Calu3 (cell line): ENCODE measurements at places on chromosomes 12 and 14.

DNA sequence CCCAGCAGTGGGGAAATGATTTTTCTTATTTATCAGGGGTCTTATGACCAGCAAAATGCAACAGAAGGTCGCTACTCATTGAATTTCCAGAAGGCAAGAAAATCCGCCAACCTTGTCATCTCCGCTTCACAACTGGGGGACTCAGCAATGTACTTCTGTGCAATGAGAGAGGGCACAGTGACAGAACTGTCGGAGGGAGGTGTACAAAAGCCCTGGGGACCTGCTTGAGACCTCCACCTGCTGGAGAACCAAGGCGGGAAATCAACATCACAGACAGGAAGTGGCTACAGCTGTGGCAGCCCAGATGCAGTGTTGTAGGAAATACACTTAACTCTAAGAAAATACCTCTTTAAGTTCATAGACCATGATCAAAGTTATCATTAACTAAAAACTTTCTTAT, 250.9 kb upstream of the OR4E1 start:
- DNase-seq: no peak

DNA sequence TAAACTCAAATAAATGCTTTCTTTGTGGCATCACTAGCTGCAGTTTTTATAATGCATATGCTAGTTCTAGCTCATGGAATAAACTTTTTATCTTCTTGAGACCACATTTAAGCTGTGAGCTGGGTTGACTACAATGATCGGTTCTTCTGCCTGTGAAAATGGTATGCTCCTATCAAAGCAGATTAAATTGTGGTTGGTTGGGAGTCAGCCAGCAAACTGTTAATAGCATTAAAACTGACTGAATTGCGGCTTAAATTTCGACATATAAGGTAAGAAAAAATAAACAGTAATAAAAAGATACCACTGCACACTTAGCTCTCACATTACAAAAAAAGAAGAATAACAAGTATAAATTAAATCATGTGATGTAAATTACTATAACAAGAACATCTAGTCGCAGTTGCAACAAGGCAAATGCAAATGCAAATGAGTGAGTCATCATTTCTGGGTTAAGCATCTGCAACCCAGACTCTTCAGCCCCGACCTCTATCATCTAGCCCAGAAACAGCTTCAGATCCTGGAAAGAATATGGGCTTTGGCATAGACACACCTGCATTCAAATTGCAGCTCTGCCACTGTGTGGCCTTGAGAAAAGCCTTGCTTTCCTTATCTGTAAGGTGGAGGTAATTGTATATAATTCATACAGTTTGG, 19.8 kb upstream of the DHRS7 start:
- DNase-seq: no peak

DNA sequence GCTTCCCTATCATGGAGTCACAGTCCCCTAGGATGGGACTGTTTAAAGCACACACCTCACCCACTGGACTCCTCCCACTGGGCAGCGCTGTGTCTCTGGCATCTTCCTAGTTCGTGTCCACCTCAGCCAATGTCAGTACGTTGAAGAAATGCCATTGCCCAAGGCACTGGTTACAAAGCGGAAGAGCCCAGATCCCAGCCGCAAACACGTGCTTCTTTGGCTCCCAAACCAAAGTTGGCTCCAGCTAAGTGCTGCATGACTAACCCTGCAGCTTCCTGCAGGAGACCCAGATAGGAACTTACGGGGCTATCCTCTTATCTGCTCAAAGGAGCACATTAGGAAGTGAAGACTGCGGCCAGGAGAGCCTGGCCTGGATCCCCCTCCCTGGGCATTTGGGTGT, 9.3 kb downstream of the SYNE3 start:
- DNase-seq: no peak

DNA sequence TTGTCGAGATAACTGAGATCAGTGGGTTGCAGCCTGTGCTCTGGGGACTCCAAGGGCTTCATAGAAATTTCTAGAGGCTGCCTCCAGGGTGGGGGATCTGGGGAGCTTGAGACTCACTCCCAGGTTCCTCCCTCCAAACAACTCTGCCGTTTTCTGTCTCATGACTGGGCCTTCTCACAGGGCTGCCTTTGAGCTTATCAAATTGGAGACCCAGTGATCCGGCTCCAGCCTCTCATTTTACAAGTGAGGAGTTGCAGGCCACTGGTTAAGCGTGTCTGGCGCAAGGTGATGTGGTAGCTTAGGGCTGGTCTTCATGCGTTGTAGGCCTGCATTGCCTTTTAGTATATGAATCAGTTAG, 85.8 kb downstream of the SLC25A47 start:
- DNase-seq: no peak

GRCh38 chr12:3720772-3721171, 32.1 kb downstream of the CRACR2A start:
- no peak for DNase-seq

- no peak for DNase-seq
Measured at GRCh38 chr12:2804393-2805142, 7.9 kb upstream of the ITFG2 start.

DNA sequence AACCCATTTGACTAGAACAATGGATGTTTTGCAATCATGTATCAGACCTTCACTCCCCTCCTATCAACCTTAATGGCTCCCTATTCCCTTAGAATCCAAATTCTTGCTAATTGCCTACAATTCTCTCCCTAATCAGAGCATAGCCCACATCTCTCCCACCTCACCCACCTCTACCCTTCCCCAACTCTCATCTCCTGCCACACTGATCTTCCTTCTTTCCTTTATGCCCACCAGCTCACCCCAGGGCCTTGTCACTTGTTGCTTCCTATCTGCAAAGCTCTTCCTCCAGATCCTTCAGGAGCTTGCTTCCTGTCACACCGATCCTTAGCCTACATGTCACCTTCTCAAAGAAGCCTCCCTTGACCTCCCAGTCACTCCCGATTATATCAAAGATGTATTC, 177.8 kb downstream of the KSR2 start:
- no peak for DNase-seq

DNA sequence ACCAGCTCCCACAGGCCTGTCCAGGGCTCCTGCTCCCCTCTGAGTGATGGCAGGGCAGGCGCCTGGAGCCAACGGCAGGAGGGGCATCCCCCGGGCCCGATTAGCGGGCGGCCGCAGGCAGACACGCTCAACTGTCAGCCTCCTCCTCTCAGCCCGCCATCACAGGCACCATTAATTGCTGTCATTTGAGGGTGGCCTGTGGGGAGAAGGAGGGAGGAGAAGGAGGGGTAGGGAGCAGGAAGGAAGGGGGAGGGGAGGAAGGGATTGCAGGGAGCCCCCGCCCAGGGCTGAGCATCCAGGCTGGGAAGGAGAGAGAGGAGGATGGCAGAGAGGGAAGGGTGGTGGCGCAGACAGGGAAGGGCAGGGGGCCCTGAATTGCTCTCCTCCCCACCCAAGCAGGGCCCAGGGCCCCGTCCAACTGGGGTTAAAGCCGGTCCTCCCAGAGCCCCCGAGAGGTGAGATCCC, 36.1 kb downstream of the NCOR2 start:
- DNase-seq: no peak

DNA sequence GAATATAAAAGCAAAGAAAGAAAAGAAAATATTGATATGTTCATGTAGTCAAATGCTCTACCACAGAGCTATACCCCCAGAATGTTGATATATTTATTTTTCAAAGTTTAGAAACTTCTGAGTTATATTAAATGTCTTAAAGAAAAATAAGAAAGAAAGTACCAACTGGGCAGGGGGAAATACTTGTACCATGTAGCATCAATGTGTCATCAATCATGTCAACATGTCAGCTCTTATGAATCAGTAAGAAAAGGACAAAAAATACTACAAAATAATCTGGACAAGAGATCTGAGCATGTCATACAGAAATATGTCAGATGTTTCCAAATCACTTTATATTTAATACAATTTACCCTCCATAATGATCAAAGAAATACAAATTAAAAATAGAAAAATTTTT, 595.1 kb upstream of the ATP2B1 start:
- DNase-seq: no peak

DNA sequence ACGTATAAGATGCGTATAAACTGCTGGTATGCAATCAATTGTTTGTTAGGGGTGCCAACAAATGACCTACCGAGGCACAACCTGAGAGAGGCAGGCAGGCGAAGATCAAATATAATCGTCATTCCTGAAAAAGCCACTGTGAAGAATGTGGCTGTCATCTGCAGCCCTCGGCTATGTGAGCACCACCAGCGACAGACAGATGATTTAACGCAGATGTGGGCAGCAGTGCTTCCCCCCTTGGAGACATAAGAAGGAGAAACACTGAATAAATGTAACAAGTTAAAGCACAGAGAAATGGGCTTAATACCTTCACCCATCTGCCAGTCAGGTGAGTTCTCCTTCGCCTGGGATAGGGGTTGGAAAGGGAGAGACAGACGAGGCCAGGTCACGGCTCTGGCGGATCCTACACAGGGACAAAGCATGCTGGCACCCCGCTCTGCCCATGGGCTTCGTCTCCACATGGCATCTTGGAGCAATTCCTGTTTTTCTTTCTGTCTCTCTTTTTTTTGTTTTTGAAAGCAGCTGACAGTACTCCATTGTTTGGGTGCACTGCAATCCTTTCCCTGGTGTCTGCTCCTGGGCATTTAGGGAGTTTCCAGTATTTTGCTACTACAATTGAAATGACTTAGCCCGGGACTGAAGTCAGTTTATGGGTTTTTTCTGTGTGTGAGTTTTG, 28.1 kb downstream of the TNFAIP2 start:
- DNase-seq: no peak

GRCh38 chr14:36874396-36875138, 212.9 kb downstream of the PAX9 start:
- DNase-seq: no peak

- DNase-seq: no peak
Measured at GRCh38 chr12:51886021-51886710, 1.7 kb upstream of the ANKRD33 start.

- DNase-seq: no peak
Measured at GRCh38 chr14:62921466-62921865, 123.8 kb downstream of the KCNH5 start.

DNA sequence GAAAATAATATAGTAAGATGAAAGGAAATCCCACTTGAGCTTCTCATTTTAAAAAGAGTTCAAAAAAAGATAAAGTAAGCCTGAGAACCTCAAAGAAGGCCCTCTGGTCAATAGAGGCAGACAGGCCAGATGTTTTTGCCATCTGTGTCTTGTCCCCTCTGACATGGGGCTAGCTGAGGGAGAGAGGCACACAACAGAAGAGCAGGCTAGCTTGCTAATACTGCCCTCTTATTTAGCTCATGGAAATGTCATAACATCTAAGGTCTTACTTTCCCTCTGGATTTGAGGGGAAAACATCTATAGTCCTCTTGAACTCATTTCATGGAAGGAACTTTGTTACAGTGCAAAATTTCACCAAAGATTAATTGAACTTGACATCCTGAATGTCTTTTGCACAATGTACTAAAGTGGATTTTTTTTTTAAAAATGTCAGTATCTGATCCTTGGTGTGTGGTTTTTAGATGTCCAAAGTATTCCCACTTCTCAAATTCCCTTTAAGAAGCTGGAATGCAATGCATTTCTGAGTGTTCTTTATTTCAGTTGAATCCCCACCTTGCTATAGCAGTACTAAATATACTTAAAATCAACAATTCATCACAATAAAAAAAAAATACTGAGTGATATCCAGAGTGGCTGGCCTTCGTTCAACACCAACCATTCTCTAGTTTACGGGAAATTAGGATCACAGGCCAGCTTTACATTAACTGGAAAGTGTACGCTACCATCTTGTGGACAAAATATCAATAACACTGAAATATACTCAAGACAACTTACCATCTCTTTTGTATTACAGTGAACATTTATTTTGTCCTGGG, 176.7 kb downstream of the PAH start:
- DNase-seq: no peak

DNA sequence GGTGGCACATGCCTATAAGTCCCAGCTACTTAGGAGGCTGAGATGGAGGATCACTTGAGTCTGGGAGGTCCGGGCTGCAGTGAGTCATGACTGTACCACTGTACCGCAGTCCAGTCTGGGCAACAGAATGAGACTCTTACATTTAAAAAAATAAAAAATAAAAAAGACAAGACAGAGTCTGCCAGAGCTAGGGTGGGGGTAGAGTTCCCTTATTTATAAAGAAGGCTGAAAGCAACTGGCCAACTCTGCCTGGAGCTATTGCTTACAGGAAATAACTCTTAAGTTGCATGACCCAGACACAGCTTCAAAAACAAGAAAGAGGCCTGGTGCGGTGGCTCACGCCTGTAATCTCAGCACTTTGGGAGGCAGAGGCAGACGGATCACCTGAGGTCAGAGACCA, 31.5 kb downstream of the NUMB start:
- no peak for DNase-seq

DNA sequence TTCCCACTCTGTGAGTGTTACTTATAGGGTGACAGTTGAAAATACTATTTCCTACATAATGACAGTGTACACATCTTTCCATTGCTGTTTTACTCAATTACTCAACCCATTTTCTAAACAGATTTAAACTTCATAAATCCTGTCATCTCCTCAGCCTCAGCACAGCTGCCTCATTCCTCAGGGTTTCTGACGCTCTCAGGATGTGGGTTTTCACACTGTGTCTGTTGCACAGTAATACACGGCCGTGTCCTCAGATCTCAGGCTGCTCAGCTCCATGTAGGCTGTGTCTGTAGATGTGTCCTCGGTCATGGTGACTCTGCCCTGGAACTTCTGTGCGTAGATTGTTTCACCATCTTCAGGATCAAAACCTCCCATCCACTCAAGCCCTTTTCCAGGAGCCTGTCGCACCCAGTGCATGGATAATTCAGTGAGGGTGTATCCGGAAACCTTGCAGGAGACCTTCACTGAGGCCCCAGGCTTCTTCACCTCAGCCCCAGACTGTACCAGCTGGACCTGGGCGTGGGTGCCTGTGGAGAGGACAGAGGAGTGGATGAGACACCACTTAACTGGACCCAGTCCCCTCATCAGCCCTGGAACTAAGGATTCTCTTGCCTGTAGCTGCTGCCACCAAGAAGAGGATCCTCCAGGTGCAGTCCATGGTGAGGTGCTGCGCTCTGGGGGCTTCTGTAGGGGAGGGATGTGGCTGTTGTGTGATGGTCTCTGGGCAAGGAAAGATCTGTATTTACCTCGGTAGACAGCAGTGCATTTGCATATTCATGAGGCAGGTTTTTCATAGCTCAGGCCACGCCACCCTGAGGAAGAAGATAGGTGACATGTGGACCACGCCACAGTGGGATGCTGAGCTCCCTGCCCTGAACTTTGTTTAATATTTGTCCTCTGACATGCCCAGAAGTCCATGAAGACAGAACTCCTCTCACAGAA, 750.2 kb downstream of the TMEM121 start:
- DNase-seq: no peak

- no peak for DNase-seq
Measured at GRCh38 chr12:50309950-50310349, 26.6 kb upstream of the LIMA1 start.

- no peak for DNase-seq
Measured at GRCh38 chr12:119835068-119835467, 42.1 kb downstream of the CIT start.

GRCh38 chr14:99233222-99234035, 38.6 kb downstream of the BCL11B start:
- no peak for DNase-seq
